LNCaP clone FGC (cell line): ENCODE measurements at places on chromosomes 2 and 18.

GRCh38 chr2:47344890-47345589 is 57.9 kb upstream of the MSH2 start:
- peak; percentile 74 for DNase-seq

- no peak for DNase-seq
These were observed 62.3 kb upstream of the GREB1L start for GRCh38 chr18:21179590-21180220.

DNA sequence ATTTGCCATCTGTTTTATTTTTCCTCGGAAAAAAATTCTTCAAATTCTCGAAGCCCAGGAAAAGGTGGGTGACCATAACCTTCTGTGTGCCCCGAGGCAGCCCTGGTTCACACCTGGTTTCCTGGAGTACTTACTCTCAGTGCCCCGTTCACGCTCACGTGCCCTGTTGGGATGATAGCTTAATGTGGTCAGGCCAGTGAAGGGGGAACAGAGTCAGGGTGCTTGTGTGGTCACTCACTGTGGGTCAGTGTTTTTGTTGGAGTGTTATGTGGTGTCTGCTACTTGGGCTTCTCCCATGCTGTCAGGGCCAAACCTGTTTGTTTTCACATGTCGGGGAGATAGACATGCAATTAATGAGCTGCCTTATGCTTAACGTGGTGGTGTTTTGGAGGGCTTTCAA is 78.1 kb downstream of the MAP4K4 start:
- DNase-seq = no peak

DNA sequence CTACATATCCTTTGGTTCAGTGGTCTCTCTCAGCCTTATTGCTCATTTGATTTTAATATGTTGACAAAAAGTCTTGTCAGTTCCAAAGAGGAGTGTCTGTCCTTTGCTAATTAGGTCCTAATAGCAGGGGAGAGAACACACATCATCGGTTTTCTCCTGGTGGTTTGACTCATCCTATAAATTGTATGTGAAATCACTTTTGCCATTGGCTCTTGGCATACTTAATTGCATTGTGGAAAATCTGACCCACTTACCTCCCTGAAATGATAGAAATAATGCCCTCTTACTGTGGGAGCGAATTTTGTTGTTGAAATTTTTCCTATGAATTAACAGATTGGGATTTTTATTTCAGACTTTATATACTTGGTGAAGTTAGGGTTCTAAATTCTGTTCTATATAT is 58.3 kb downstream of the MTCL1 start:
- no peak for DNase-seq

- no peak for DNase-seq
These were observed 1.4 kb downstream of the LAMA1 start for GRCh38 chr18:7116001-7116730.
